Activated CD4-positive, alpha-beta T cell treated with anti-CD3 and anti-CD28 coated beads, Interleukin-2, amount 10 ng/mL, durations not matched to agents 7 days and 5 days (primary cell): ENCODE measurements at places on chromosomes 11 and 22.
A peak's percentile ranks its signal among the peaks of the same experiment; 100 is the strongest.

DNA sequence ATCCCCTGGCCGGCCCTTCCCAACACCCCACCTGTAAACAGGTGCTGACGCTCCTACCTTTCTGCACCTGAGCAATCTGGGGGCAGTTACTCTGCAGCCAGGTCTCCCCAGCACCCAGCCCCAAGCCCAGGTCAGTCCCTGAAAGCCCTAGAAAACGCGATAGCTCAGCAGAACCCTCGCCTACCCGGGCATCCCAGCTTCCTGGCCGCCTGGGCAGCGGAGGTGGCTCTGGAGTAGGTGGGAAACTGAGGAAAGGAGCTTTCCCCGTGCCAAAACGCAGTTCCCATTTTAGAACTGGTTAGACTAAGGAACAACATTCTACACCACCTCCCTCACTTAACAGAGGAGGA lies 445 bp downstream of the SYTL2 start:
- H3K4me3 ChIP-seq = peak overlapping the region; percentile 88
- H3K27ac ChIP-seq = peak overlapping the region; percentile 82
- peaks cover 13% of the 10 kb centered on the region for H3K27me3 ChIP-seq
- H3K4me1 ChIP-seq = peaks cover 40% of the 10 kb centered on the region

- no peak for DNase-seq
- H3K27ac ChIP-seq = no peak overlapping the region
- no peak overlapping the region for H3K4me3 ChIP-seq
Observed at GRCh38 chr11:125075900-125076317, 12.8 kb downstream of the SLC37A2 start.

GRCh38 chr11:131511794-131512193 lies 141.4 kb downstream of the NTM start:
- H3K4me1 ChIP-seq = no peaks in the 10 kb centered on the region
- no peak overlapping the region for H3K27ac ChIP-seq
- DNase-seq = no peak
- H3K36me3 ChIP-seq = no peaks in the 10 kb centered on the region
- no peak overlapping the region for H3K4me3 ChIP-seq

DNA sequence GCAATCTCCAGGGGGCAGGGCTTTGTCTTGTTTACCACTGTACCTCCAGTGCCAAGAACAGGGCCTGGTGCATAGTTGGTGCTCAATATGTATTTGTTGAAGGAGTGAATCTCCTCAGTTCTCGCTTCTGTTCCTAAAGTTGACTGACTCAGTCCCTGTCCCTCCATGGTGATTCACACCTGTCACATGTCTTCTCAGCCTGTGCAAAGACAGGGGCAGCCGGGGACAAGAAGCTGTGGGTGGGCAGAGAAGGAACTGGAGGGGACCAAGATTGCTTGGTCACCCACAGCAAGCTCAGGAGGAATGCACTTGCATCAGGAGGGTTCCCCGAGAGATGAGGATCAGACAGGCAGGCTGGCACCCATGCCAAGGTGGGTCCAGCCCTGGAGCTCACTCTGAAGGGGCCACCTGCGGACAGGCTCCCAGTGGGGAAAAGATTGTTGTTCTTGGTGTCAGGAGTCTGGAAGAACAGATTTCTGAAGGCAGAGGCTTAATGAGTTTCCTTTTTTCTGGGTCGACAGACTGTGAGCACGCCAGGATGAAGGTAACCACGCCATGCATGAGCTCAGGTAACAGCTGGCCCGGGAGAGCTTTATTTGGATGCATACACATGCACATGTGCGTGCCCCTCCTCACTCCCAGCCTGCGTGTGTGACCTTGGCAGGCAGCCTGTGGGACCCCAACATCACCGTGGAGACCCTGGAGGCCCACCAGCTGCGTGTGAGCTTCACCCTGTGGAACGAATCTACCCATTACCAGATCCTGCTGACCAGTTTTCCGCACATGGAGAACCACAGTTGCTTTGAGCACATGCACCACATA lies 16.9 kb downstream of the IL17RA start:
- peaks cover 84% of the 10 kb centered on the region for H3K36me3 ChIP-seq
- H3K27ac ChIP-seq = peak overlapping the region; percentile 65
- DNase-seq = no peak
- H3K4me3 ChIP-seq = no peak overlapping the region
- H3K27me3 ChIP-seq = no peaks in the 10 kb centered on the region
- H3K4me1 ChIP-seq = peaks cover 87% of the 10 kb centered on the region

GRCh38 chr11:100068116-100068515 lies 619.0 kb upstream of the ARHGAP42 start:
- no peaks in the 10 kb centered on the region for H3K4me1 ChIP-seq
- no peak for DNase-seq
- no peak overlapping the region for H3K4me3 ChIP-seq
- H3K27ac ChIP-seq = no peak overlapping the region
